ENCODE measurements at places on chromosomes 13 and 19. TPM values are rescaled to one million over a fixed set of nuclear protein-coding genes. Genes with fewer than 3 reads are reported as not detected.
A peak's percentile ranks its signal among the peaks of the same experiment; 100 is the strongest.

Gene CABP5
- not detected for total RNA-seq

DNA sequence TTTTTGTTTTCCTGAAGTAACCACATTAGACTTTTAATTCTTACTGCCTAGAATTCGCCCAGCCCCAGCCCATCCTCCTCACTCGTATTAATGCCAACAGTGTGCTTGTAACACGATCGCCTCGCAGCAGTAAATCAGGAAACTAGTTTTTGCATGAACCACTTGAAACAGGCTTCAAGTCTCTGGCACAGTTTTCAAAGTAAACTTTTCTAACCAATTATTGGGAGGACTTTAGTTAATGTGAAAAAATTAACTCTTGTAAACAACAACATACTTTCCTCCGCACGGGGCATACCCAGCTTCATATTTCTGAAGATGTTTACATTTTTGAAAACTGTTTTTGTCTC lies 39.2 kb downstream of the TNFRSF19 start:
- no peak for DNase-seq

DNA sequence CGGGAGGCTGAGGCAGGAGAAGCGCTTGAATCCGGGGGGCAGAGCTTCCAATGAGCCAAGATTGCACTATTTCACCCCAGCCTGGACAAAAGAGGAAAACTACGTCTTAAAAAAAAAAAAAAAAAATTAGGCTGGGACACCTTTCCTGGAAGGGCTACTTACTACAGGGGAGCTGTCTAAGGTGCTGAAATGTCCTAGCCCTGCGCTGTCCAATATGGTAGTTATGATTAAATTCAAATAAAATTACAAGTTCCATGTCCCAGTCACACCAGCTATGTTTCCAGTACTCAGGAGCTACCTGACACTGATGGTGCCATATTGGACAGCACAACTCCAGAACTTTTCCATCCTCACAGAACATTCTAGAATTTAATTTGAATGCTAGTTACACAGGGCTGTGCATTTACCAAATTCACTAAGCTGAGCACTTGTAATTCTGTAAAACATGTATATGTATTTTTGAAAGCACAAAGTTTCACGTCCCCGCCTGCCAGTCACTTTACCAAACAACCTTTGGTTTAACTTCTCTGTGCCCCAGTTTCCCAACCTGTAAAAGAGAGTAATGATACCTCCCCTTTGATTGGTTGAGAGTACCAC lies 9.2 kb upstream of the ZSCAN22 start:
- DNase-seq = no peak

Gene TYROBP
- not detected for total RNA-seq

DNA sequence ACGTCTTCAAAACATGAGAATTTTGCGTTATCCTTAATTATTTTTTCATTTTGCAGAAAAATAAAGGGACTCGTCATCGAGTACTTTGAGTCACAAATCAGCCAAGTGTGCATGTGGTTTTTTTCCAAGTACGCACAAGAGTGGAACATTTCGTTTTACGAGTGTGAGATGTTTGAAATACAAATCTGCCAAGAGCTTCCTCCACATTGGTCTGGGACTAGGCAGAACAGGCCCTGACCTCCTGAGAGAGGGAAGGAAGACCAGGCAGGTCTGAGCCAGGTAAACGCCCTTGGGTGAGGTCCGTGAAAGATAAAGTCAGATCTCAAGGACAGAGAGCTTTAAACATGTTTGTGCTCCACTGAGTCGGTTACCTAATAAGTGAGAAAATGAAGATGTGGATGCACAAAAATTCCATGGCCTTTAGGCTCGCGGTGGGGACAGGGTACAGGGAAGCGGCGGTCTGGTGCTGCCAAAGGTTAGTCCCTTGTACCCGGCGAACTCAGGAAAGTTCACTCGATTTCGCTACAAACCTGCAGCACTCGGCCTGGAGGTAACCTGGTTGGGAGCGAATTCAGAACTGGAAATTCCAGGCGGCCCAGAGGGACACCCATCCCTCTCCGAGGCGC lies 473 bp upstream of the ITM2B start:
- no peak for DNase-seq

Gene EDDM13
- not detected for total RNA-seq

- peak; percentile 64 for DNase-seq
These were observed 1.2 kb downstream of the DAZAP1 start for GRCh38 chr19:1408300-1409203.

- DNase-seq = no peak
These were observed 102.7 kb downstream of the LMO7 start for GRCh38 chr13:75738841-75739240.

- no peak for DNase-seq
These were observed 433 bp upstream of the ZNF616 start for GRCh38 chr19:52140032-52140710.

- no peak for DNase-seq
These were observed 828 bp upstream of the PBX4 start for GRCh38 chr19:19619181-19619848.

Gene PRRG2
- not detected for total RNA-seq

Gene NCAN
- not detected for total RNA-seq

DNA sequence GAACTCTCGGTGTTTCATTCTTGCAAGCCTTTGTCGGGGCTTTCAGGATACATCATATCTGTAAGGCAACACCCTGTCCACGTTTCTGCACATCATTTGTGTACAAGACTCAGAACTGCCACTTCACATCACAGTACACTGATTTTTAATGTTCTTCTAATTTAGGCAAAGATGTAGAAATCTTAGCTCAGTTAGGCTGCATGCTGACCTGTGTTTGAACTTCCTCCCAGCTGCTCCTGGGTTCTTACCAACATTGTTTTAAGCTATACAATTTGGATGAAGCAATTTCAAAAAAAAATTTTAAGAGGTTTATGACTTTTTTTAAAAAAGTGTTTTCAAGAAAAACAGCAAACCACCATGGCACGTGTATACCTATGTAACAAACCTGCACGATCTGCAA lies 1047.9 kb upstream of the SLC10A2 start:
- no peak for DNase-seq

Gene LHB
- total RNA-seq = 0.34 TPM

GRCh38 chr19:21439201-21439751 lies 42.3 kb downstream of the ZNF493 start:
- no peak for DNase-seq

Gene ZNF563
- total RNA-seq = 0.45 TPM

DNA sequence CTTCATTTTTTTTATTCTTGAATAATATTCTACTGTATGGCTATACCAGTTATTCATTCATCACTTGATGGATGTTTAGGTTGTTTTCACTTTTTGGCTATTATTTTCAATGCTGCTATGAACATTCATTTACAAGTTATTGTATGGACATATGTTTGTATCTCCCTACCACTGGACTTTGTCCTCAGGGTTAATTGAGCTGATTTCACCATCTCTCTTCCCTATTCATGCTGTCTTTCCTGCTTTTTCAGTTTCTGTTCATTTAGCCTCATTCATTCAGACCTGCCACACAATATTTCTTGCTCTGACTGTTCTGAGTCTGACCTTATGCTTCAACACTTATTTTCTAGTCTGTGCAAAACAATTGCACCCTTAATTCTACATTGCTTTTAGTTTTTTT lies 12.3 kb upstream of the C1QTNF9B start:
- DNase-seq = no peak

GRCh38 chr13:101467415-101467814 lies 14.9 kb downstream of the ITGBL1 start:
- DNase-seq = no peak

DNA sequence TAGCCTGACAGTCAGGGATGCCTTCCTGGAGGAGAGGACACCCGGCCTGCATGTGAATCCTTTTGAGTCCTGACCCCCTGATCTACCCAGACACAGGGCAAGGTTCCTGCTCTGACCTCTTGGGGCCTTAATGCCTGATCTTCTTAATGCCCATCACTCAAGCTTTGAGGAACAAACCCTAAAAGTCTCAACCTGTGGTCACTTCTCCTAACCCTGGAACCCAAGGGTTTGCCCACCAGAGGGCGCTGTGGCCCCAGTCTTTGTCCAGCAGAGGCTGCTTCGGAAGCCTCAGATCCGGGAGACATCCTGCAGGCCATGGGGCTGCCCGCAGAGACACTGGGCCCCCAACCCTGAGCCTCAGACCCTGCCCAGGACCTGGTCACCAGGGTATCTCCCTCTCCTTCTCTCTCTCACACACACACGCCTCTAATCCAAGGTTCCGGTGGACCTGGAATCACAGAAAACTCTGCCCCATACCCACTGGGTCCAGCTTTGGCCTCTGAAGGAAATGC lies 9.8 kb upstream of the DPF1 start:
- peak; percentile 74 for DNase-seq

GRCh38 chr13:35793823-35794222 lies 317.3 kb upstream of the MAB21L1 start:
- DNase-seq = no peak

DNA sequence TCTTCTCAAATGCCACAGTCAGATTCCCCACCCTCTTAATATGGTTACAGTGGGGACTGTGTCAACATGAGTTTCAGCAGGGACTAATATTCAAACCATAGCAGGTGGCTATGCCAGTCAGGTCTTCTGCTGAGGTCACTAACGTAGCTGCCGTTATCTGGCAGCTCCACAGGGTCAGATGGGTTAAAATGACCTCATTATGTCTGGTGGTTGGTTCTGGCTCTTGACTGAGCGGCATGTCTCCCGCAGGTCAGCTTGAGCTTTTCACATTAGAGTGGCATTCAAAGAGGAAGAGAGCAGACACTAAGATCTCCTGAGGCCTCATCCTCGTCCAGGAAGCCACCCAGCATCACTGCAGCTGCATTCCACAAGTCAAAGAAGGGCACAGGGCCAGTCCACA lies 21.4 kb upstream of the IPO5 start:
- no peak for DNase-seq

GRCh38 chr13:48185018-48185417 lies 48.0 kb upstream of the ITM2B start:
- no peak for DNase-seq

Gene ZNF224
- total RNA-seq = 2.4 TPM

- DNase-seq = no peak
These were observed 79.3 kb upstream of the TM9SF2 start for GRCh38 chr13:99421758-99422585.

All from SJSA1 (cell line).